ENCODE measurements at places on chromosomes 12 and 14.

DNA sequence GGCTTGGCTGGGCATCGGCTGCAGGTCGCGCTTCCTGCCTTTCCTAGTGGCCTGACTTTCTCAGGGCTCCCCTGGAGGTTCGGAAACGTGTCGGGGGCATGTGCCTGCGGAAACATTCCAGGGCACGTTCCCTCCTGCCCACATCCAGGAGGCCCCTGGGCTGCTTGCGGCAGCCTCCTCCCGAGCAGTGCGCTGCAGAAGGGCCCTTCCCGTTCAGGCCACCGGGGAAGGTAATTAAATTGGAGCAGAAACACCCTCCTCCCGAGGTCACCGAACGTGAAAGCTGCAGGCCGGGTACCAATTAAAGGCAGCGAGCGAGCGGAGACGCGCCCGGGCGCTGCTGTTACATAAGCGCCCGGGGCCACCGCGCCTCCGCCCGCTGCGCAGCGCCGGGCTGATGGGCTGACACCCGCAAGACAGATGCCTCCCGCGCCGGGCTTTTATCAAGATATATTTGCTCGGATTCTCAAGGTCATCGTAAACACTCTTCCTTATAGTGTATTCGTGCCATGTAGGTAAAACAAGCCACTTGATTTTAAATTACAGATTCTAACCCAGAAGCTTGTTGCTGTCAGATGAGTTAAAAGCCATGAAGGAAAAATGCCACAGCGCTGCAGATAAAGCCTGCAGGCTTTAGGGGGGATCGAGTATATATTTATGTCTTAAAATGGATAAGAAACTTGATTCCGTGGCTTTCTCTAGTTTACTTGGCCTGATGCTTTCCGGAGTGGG is 31.4 kb downstream of the SSPN start:
- no peak for DNase-seq

DNA sequence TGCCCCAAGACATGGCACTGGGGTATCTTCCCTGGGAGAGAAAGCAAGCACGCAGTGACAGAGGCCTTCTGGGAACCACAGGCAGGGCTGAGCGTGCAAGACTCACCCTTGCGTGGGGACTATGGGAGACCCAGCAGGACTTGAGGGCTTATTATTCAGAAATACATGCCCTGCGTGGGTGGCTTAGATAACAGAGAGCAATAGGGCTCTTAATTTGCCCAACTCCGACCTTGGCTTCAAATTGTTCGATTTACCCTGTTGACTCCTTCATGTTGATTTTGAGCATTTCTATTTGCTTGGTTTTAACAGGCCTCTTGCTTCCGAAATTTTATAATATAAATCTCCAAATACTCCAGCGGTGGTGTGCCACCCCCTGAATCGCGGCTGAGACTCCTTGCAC is 5.1 kb upstream of the SERPINA1 start:
- DNase-seq, result no peak

DNA sequence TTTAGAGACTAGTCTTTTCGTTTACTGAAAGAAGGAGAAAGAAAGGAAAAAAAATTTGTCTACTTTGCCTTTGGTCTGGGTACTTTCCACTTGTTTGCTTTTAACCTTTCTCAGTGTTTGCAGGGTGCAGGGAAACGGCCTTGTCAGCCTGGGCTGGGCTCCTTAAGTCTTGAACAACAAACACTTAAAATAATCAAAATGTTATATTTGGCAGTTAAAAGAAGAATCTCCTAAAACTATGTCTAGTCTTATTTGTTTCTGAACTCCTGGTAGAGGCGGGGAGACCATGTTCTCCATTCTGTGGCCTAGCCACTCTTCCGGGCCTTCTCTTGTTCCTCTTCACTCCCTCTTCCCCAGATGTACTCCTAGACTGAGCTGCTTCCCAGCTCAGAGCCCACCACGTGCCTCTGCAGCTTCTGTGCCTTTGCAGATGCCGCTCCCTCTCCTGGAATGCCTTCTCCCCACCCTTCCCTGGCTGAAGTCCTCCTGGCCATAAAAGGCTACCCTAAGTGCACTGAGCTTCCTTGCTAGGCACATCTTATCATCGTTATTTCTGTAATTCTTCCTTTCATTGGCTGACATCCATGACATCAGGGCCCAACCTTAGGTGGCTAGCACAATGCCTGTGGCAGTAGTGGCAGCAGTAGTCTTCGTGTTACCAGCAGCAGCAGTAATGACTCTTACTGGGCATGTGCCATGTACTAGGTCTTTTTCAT is 432.9 kb downstream of the ZFP36L1 start:
- DNase-seq, result no peak

- peak; percentile 8 for DNase-seq
These were observed 21.0 kb upstream of the RNASE2 start for GRCh38 chr14:20934148-20934762.

- no peak for DNase-seq
These were observed 42.5 kb upstream of the C14orf180 start for GRCh38 chr14:104536942-104537612.

DNA sequence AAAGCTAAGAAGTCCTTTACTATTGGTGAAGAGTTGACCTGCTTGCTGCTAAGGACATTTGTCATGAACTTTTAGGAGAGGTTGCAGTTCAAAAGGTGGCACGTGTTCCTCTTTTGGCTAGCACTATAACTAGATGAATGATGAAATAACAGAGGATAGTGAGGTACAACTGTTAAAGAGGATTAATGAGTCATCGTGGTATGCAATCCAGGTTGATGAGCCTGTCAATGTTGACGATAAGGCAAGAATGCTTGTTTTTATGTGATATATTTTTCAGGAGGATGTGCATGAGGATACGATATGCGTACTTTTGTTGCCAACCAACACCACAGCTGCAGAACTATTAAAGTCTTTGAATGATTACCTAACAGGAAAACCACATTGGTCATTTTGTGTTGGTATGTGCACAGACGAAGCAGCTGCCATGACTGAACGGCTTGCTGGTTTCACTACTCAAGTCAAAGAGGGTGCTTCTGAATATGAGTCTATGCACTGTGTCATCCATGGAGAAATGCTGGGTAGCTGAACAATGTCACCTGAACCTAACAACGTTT is 10.6 kb downstream of the CEP128 start:
- DNase-seq, result peak; percentile 30

DNA sequence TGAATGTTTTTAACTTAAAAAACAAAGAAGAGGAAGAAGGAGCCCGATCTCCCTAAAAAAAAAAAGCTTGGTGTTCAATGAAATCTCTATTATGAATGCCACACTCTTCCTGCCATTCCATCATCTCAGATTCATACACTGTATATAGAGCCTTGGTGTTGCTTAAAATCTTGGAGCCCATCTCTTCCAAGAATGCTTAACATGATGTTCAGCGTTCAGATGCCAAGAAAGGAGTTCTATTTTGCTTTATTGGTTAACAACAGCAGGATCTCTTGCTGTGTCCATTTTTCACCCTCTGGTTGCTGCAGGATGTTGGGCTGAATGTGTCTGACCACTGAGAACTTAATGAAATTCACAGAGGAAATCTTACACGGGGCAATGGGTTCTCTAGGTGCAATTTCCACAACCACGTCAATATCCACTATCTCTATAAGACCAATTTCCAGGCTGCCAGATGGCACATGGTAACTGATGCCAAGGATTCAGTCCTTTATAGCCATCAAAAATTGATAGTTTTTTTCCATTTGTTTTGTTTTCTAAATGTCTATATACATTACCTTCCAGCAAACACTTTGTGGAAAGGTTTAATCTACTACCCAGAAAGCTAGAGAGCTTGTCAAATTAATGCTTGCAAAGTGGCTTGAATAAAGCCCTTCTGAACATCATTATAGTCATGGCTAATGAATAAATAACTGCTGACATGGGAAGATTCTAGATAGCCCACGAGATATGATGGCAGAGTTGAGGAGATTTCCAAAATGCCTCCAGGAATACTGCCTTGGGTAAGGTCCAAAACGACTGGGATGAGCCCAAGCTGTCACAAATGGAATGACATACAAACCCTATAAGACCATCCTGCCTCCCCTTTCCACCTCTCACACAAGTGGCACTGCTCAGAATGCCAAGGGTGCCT is 26.5 kb downstream of the RERG start:
- DNase-seq, result no peak

DNA sequence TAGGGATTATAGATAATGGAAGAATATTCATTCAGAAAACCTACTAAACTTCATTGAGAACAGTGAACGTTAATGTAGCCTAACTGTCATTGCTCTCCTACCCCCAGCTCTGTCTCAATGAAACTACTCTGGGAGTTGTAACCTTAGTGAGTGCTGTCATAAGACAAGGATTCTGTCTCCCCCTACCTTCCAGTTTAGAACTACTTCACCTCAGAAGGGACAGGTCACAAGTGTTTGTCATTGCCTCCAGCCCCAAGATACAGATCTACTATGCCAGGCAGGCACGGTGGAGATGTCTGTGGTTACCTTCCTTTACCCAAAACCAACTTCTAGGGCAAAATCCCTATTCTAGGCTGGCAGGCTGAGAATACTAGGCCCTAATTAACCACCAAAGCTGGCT is 833.1 kb upstream of the SEL1L start:
- no peak for DNase-seq

- DNase-seq, result no peak
These were observed 42.0 kb upstream of the BMAL2 start for GRCh38 chr12:27290501-27291168.

DNA sequence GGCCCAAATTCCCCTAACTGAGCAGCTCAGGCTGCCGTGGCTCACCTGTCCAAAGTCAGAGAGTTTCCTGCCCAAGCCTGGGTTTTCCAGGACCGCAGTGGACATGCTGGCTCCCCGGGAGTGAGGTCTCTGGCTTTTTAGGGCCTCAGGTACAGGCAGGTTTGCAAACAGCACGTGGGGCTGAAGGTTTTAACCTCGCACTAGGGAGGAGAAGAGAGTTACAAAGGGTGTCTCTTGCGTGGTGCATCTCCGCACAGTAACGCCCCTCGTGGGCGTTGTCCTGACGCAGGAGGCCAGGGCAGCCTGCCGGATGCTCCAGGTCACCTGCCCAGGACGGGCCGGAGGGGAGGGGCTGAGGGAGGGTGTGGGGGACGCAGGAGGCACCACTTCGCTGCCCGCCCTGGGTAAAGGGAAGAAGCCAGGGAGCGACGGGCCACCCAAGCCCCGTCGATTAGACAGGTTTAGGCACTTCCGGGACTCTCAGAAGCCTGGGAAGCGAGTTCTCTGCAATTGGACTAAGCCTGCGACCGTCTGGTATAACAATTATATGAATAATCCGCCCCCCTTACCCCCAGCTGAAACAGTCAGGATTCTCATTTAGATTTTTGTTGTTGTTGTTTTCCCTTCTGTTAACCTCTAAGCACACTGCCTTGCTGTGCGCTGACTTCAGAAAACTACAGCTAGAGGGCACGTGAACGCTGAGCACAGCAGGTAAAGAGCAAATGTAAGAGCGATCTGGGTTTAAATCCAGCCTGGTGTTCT is at the start of gene PAH:
TSS of gene PAH (minus strand) at position 219 of the 762 bp plus-strand sequence. CDS start at position 105, 114 bp downstream.
- no peak for DNase-seq

GRCh38 chr12:54005531-54005852 is 3.3 kb upstream of the HOXC8 start:
- DNase-seq, result no peak

GRCh38 chr14:76272349-76272748 is 103.6 kb upstream of the ESRRB start:
- no peak for DNase-seq

- DNase-seq, result no peak
These were observed 1241.6 kb upstream of the USP15 start for GRCh38 chr12:61018571-61018970.

DNA sequence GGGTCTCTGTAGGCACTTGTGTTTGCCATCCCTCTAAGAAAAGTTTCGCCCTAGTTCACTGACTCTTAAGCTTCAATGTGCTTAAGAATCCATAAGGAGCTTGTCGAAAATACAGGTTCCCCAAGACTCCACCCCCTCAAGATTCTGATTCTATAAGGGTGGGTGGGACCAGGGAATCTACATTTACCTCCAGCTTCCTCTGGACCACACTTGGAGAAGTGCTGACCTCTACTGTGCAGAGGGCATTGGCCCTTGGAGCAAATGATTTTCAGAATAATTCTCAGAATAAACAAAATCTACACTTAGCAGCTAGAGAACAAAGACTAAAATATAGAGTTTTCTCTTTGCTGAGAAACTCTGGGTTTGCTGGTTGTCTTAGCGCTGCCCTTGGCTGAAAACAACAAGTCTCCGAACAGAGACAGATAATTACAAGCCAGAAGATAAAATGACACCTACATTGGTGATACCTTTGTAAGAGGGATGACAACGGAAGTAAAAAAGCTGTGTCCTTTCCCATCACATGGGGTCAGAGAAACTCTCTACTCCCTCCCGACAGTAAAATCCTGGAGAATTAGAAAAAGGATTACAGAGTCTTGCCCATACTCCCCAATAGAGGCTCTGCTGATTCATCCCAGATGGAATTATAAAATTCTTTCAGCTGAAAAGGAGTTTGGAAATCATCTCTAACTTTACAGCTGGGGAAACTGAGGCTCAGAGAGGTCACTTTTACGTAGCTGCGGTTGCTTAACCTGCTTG is 4.8 kb downstream of the TGFB3 start:
- no peak for DNase-seq

GRCh38 chr12:114316076-114316475 is 89.9 kb downstream of the TBX5 start:
- DNase-seq, result no peak

GRCh38 chr12:38847247-38847646 is 58.1 kb downstream of the CPNE8 start:
- DNase-seq, result no peak

- DNase-seq, result peak; percentile 32
These were observed 163.4 kb downstream of the SAMD4A start for GRCh38 chr14:54730156-54730961.

- DNase-seq, result no peak
These were observed 2.8 kb upstream of the ART4 start for GRCh38 chr12:14846042-14846587.

DNA sequence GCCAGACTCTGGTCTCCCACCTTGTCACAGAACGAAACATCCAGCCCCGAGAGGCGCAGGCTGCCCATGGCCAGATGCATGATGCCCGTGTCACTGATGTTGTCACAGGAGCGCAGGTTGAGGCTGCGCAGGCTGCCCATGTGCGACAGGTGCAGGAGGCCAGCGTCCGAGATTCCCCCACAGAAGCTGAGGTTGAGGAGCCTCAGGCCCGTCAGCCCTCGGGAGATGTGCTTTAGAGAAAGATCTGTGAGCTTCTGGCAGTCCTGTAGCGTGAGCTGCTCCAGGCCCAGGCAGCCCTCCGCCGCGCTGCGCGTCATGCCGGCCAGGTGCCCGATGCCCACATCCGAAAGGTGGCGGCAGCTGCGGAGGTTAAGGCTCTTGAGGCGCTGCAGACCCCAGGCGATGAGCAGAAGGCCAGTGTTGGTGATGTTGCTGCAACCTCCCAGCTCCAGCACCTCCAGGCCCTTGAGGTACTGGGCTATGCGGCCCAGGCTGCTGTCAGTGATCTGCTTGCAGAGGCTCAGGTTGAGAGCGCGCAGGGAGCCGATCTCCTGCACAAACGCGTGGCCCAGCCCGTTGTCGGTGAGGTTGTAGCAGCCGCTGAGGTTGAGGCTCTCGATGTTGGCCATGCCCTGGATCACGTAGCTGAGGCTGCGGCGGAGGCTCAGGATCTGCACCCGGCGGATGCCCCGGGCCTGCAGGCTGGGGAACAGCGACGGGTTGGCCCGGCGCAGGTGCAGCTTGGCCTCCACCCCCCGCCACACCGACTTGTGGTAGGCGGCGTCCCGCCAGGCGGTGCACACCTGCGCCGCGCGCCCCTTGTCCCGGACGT is 991 bp downstream of the FBXL14 start:
- no peak for DNase-seq

GRCh38 chr12:8596561-8596960 is 16.1 kb downstream of the AICDA start:
- no peak for DNase-seq

- no peak for DNase-seq
These were observed 441.8 kb downstream of the TMTC2 start for GRCh38 chr12:83128540-83128939.

- DNase-seq, result no peak
These were observed 304.1 kb downstream of the SNAPC1 start for GRCh38 chr14:62066304-62066703.

All from GM18507 (cell line).